ENCODE measurements at places on chromosomes 2 and 18. TPM values are rescaled to one million over a fixed set of nuclear protein-coding genes. Genes with fewer than 3 reads are reported as not detected.

FLACC1 gene
- total RNA-seq: 3.7 TPM

MROH2A gene
- under 0.01 TPM for total RNA-seq

MAIP1 gene
- 20.3 TPM for total RNA-seq

DPYSL5 gene
- total RNA-seq: 181 TPM

ACOXL gene
- 0.23 TPM for total RNA-seq

HOXD12 gene
- not detected for total RNA-seq

FIGLA gene
- not detected for total RNA-seq

Data from diencephalon (tissue), 1 donor.